ENCODE measurements at places on chromosomes 5 and 9.

DNA sequence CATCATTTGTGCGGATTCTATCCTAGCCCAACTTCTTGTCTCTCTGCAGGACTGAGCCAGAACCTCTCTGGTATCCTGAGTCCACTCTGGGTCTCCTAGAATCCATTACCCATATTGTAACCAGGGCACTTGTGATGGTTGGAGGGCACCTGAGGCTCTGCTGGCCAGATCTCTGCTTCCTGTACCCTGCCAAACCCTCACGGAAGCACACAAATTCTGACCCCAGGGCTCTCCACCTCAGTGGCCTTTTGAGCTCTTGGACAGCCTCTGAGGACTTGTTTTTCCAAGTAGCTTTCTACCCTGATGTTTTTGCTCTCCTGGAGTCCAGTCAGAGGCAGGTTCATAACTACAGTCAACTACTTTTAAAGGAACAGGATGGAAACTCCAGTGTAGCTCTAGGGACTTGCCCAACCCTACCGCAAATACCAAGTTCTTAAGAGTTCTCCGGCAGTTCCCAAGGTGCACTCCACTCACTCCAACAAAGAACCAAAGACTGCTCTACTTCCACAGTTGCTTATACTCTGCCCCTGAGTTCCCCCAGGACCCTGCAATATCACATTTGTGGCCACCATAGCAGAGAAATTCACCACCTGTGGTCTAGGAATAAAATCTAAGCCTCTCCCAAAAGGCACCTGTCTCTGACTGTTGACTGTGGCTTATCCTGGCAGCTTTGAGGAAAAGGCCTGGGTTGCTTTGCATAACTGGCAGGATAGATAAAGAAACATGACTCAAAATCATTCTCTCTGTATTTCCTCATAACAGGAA is 9.6 kb downstream of the PIP5K1B start:
- no peak for DNase-seq

- DNase-seq: no peak
These were observed 40.4 kb downstream of the BASP1 start for GRCh38 chr5:17257705-17258273.

DNA sequence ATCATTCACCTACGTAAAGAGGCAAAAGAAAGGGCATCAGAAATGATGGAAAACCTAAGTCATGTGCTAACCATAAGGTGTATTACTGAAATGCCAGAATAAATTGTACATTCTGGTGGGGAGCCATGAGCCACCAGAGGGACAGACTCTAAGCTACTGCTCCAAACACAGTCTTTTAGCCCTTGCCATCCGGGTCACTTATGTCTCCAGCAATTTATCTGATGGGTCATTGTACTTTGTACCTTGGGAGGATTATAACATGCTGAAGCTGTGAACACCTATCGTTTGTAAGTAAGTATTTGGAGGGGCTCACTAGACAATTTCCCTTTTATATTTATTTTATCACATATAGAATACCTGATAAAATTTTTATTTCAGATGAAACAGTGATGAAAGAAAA is 495.1 kb downstream of the KIF4B start:
- no peak for DNase-seq

- no peak for DNase-seq
These were observed 1.4 kb downstream of the TJP2 start for GRCh38 chr9:69175486-69175885.

- peak; percentile 14 for DNase-seq
These were observed 944 bp downstream of the ATOX1 start for GRCh38 chr5:151757233-151758140.

- no peak for DNase-seq
These were observed 114.4 kb downstream of the ROR2 start for GRCh38 chr9:91835632-91836031.

DNA sequence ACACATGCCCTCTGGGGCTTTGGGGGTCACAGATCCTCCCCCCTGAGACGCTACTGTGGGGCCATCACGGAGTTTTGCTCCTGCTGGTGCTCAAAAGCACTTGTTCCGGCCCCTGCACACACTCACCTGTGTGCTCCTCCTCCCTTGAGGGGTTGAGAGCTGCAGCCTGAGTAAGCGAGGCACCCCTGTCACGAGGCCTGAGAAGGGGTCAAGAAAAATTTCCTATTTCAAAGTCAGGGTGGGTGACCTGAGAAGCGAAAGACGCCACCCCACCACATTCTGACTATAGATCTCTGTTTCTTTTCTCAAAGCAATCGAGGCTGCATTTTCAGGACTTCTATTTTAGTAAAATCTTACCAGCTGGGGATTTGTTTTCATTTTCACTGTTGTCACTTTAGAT is 138.5 kb downstream of the DCP2 start:
- no peak for DNase-seq

DNA sequence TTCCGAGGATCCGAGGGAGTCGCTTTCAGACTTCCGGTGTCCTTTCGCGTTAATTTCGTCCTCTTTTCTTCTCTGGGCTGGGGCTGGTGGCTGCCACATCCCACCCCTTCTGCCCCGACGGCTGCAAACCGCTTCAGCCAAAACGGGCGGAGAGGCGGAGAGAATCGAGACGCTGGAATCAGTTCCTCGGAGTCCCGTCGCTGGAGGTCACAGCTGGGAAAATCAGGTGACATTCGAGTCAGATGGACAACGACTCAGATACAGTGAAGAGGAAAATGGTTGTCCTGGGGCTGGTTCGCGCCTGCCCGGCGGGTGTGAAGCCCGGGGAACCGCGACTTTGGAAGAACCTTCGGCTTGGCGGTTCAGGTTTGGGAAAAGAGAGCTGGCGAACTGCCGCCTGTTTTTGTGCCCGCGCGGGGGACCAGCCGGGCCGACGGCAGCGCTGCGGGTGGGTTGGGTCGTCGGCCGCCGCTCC is 8.9 kb upstream of the NKX2-5 start:
- DNase-seq: no peak

GRCh38 chr9:117929868-117930267 is 225.7 kb downstream of the TLR4 start:
- DNase-seq: peak; percentile 50

- DNase-seq: no peak
These were observed 38.9 kb upstream of the SLC25A51 start for GRCh38 chr9:37942621-37943344.

DNA sequence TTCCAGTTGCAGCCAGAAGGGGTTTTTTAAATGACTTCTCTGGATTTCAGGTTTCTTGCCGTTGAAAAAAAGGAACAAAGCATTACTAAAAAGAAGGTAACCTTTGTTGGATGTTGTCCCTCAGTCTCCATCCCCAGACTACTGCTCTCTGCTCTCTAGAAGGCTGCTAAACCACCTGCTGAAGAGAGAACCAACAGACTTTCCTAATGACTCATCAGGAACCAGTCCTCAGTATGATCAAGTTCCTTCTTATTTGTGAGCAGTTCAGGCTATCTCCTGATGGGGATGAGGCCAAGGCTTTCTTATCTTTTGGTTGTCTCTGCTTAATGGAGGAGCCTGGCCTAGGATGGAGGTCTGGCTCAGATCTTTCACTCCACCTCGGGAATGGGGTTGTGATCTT is 4.1 kb downstream of the KIF4B start:
- DNase-seq: no peak

- no peak for DNase-seq
These were observed 28.0 kb upstream of the VCAN start for GRCh38 chr5:83443534-83443933.

GRCh38 chr9:25939126-25939525 is 260.9 kb upstream of the TUSC1 start:
- DNase-seq: no peak

DNA sequence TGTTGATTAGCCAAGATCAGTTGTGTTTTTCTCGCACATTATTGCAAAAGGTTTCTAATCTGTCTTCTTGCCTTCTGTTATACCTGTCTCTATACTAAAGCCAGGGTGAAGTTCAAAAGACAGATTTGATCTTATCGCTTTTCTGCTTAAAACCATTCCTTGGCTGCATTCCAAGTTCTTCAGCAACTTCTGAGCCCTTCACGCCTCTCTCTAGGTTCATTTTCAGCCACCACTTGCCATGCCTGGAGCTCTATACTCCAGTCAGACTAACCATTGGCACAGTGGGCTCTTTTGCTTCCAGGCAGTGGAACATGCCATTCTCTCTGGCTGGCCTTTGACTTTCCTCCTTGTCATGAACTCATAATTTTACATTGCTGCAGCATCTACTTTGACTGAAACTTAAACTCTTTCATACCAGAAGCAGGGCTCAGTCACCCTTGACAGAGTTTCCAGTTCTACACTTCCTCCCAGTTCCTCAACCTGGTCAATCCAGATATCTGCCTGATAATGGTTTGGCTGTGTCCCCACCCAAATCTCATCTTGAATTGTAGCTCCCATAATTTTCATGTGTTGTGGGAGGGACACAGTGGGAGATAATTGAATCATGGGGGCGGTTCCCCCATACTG is 114.4 kb downstream of the SLC12A2 start:
- DNase-seq: no peak

DNA sequence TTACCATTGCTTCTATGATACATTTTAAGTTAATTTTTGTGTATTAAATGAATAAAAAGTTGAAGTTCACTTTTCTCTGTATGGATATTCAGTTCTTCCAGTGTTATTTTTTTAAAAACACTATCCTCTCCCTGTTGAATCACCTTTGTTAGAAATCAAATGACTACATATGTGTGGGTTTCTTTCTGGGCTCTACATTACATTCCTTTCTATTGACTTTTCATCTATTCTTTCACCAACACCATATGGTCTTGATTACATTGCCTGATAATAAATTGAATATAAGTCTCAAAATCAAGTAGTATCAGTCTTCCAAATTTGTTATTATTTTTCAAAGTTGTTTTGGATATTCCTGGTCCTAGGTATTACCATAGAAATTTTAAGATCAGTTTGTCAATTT is 7.3 kb upstream of the RASEF start:
- no peak for DNase-seq

- no peak for DNase-seq
These were observed 187.1 kb upstream of the SPEF2 start for GRCh38 chr5:35430381-35431162.

- no peak for DNase-seq
These were observed 132.1 kb downstream of the PALM2AKAP2 start for GRCh38 chr9:109912082-109912582.

- DNase-seq: no peak
These were observed 20.0 kb downstream of the OR2V1 start for GRCh38 chr5:181111010-181111409.

DNA sequence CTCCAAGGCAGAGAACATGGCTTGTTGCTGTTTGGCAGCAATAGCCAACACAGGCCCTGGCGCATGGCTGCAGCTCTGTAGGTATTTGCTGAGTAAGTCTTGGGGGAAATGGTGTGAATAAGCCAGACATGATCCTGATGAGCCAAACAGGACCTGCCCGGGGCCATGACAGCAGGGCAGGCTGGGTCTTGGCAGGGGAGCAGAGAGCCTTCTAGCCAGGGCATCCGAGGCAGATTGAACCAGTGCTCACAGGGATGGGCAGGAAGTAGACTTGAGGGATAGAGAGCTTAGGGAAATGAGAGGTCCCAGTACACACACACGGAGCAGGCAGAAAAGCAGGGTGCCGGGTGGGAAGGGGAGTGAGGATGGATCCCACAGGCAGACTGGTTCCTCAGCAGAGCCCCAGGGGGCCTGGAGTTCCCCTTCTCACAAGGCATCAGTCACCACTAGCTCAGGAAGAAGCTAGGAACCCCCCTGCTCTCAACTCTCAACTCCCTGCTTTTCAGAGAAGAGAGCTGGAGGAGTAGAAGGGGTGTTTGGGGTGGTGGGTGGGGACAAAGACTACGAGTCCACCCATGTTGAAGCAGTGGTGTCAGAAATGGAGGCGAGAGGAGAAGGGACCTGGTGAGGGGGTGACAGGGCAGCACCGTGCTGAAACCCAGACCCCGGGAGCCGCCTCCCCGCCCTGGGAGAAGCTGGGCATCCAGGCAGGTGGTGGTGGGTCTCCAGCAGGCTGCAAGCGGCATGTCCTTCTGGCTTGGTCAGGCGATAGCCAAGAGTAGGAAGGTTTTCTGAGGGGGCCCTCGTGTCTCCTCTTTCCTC is 111.1 kb downstream of the RGS3 start:
- DNase-seq: no peak

- DNase-seq: no peak
These were observed 677.0 kb upstream of the WWC1 start for GRCh38 chr5:167614294-167615021.

DNA sequence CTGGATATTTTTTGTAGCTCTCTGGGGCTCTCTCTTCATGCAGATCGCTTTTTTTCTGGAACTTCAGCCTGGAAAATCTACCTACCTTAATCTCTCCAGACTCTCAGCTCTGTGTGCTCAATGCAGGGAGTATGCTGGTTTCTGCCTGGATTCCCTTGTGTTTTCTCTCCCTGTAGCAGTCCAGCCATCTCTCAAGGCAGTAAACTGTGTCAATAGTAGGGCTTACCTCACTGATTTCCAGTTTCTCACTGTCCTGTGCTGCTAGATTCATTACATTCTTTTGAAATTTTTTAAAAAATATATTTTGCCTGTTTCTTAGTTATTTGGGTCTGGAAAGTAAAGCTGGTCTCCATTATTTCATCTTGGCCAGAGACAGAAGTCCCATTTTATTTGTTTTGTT is 951.4 kb downstream of the NR2F1-AS1 start:
- no peak for DNase-seq

- no peak for DNase-seq
These were observed 76.3 kb downstream of the CERT1 start for GRCh38 chr5:75435096-75435495.

- no peak for DNase-seq
These were observed 8.4 kb upstream of the FSD1L start for GRCh38 chr9:105439428-105439827.

GRCh38 chr9:136327304-136327974 is at the start of gene GPSM1:
GPSM1 (plus strand) TSS chr9:136327539; CDS start chr9:136327696, 157 bp downstream.
- no peak for DNase-seq

DNA sequence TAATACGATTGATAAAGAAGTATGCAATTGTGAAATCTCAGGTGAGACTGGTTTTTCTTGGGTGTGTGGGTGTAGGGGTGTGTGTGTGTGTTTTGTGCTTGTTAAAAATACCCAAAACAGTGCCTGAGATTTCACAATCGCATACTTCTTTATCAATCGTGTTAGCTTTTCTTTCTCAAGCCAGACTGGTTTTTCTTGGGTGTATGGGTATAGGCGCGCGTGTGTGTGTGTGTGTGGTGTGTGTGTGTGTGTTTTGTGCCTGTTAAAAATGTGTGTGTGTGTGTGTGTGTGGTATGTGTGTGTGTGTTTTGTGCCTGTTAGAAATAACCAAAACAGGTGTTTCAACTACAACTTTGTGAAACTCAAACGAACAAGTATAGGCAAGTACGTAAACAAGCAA is 53.7 kb downstream of the CERT1 start:
- no peak for DNase-seq

DNA sequence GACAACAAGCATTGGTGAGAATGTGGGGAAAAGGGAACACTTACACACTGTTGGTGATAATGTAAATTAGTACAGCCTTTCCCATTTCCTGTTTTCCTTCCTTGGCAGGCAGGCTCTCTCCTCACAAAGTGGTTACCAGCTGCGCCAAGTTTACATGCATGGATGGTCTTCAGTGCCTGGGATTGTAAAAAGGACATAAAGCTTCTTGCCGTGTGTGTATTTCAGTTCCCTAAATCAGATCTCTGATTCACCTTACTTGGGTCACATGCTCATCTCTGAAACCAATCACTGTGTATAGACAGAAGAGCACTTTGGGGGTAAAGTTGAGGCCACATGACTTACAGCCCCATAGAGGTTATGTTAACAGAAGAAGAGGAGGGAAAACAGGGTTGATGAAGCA is 92.8 kb downstream of the CAVIN4 start:
- peak; percentile 89 for DNase-seq

All from NCI-H2081 (cell line).